ENCODE measurements at places on chromosomes 1 and 21.
A peak's percentile ranks its signal among the peaks of the same experiment; 100 is the strongest.

DNA sequence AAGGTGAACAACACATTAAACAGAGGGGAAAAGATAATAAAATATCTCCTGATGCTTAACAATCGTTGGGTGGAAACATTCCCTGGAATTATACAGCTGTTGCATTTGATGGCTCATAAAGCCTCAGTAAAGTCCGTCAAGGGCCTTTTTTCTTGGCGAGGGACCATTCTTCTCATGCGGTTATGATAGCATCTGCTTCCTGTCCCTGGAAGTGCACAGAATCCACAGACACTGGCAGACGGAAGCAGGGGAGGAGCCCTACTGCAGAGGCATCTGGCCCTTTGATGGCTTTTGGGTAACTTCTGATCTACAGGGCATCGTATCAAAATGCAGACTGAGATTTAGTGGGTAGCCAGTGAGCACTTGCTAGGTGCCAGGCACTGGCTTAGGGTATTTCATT is 286.9 kb downstream of the KIF26B start:
- no peak for DNase-seq

GRCh38 chr1:225871359-225872074 is 10.7 kb downstream of the TMEM63A start:
- no peak for DNase-seq

DNA sequence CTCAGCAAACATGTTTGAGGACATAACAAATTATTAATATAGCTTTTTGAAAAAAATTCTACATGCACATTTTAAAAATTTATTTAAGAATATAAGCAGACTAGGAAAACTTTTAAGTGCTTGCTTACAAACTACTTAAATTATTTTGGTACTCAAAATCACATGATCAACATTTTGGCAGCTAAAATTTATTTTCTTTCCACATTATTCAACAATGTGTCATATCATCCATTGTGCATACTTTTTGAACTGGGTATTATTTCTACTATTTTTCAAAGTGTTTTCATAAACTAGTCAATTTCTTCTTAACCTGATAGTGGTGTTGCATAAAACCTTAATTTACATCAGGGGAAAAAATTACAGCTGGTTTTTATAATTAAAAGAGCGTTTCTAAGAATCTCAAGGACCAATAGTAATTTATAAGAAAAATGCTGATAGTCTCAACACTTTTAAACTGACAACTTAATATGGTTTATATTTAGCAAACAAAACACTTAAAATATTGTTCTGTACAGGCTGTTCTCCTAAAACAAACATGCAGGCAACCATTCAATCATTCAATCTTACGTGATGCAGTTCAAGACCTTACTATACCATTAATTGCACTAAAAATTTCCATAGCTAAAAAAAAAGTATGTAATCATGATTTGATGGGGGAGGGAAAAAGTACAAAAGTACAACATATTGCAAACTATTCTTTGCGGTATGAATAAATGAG is 105.0 kb downstream of the GPATCH2 start:
- no peak for DNase-seq

DNA sequence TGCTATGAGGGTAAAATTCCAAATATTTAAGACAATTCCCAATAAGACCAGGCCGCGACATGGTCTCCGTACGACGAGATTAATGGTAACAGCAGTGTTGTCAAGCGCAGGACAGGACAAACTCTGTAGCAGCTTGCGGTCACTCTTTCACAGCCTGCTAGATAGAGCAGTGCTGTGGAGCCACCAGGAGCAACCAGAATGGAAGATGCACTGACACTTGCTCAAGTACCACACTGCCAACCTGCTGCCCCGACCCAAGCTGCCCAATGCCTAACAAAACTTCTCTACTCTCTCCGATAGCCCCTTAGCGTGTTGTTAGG is 636 bp downstream of the WARS2 start:
- DNase-seq = no peak

- no peak for DNase-seq
Measured at GRCh38 chr21:39005502-39005787, 177.8 kb downstream of the PSMG1 start.

GRCh38 chr1:28317014-28317413 is 11.8 kb upstream of the MED18 start:
- DNase-seq = no peak

- no peak for DNase-seq
Measured at GRCh38 chr1:175839779-175840669, 96.6 kb upstream of the TNR start.

DNA sequence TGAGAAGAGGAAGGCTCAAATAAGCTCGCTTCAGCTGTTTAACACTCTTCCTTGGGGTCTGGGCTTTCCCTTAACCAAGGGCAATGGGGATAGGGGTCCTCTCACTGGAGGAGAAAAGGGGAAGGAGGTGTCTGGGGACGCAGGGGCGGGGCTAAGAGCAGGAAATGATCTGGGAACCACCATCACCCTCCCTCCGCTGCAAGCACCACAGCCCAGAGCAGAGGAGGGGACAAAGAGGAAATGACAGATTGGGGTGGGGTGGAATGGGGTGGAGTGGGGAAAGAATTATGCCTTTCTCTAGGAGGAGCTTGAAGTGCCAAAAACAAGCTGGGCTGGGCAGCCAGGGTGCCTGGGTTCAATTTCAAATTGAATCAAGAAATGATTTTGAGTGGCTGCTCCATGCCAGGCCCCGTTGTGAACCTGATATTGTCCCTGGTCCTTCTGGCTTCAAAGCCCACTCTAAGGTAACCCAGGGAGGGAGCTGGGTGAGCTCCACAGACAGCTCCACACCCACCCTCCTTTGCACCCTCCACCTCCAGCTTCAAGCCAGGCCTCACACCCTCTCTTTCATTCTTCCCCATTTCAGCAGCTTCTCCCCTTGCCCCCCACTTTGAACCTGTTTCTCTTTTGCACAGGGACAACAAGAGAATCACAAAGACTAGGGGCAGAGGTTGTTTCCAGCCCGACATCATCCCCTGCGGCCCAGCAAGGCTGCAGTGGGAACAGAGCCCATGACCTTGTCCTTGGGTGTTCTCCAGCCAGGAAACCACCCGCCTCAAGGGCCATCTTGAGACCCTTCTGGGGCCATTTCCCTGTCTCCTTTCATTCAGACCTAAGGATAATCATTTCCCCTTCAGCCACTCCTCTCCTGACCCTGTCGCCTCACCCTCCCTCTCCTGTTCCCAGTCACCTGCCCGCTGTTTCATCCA is 1.1 kb downstream of the ARHGAP30 start:
- DNase-seq = peak; percentile 76

- DNase-seq = no peak
Measured at GRCh38 chr1:168114845-168115244, 21.9 kb downstream of the GPR161 start.

DNA sequence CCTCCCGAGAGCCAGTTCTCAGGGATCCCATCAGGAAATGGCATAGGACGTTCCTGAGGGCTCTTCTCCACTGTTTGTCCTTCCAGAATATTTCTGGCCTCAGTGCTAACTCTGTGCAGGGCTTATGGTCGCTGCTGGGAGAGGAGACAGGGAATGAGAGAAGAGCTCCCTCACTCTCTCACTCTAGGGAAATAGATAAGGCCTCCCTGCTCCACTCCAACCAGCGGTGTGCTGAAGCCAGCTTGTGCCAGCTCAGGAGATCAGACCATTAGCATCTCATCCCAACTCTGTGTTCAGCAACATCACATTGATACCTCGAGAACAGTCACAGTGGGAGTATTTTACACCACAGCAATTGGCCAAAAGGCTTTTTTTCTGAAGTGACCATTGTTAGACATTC is 49.2 kb upstream of the ZC3H12A start:
- no peak for DNase-seq

GRCh38 chr1:40185951-40186864 is 25.0 kb downstream of the RLF start:
- DNase-seq = peak; percentile 46

DNA sequence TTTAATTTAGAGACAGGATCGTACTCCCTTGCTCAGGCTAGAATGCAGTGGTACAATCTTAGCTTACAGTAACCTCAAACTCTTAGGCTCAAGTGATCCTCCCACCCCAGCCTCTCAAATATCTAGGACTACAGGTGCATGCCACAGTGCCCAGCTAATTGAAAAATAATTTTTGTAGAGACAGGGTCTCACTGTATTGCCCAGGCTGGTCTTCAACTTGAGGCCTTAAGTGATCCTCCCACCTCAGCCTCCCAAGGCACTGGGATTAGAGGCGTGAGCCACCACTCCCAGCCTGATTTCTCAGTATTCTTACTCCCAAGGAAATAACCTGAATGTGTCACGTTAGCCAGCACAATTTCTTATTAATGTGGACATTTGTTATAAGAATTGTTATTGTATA is 9.8 kb downstream of the RLF start:
- DNase-seq = no peak

DNA sequence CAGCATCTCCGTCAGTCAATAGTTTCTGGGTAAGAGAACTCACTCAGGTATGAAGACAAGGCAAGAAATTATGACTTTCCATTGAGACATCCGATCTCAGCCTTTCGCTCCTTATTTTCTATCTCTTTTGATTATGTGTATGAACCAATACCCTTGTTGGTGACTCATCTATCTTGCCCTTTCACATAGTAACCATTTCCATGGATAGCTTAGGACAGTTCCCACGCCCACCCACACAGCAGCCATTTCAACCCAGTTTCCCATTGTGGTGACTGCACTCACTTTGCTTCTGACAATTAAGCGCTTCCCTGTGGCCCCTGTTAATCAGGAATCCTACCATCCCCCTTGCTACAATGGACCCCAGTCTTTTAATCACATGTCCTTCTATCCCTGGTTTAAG is 210.6 kb upstream of the ADGRL2 start:
- DNase-seq = no peak

DNA sequence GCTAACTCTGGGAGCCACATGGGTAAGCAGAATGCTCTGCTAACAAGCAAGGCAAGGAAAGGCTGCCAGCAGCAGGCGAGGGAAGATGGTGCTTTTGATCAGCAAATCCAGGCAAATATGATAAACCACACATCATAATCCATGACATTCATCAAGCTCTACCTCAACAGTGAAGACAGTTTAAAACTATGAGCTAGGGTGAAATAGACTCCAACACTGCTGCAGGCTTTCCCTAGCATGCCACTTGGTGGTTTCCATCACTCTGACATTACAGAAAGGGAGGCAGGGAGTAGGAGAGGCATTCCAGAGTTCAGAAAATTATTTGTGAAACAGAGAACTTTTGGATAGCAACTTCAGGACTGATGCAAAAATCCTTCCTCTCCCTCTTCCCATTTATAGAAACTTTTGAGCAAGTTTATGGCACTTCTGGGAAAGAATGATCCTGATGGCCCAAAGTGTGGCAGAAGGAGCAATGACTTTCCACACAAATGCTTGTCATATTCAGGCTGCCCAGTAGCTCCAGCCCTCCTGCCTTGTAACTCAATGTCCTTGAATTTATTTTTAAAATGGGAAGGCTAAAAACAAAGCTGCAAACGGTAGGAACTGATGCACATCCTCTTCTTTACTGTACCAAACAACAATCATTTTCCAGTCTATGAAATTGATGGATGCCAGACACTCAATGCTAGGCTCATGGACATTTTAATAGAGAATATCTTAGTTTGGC is 70.8 kb downstream of the SMYD2 start:
- DNase-seq = no peak

DNA sequence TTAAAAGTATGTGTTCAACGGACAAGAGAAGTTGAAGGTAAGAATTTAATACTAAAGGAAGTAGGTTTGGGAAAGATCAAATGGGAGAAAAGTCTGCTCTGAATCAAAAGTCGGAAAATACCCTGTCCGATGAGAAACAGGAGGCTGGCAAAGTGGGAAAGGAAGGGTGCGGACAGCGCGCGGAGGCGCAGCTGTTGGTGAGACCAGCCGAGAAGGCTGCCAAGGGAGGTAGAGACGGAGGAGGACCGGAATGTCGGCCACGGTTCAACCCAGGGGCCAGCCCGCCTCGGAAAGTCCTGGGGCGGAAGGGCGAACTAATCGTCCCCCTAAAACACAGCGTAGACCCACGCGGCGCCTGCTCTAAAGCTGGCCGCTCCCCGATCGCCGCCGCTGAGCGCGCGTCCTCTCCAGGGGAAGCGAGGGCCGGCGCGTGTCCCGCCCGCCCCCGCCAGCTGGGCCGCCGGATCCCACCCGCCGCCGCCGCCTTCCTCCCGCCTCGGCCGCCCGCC is 639 bp upstream of the SPATA1 start:
- no peak for DNase-seq

- DNase-seq = no peak
Measured at GRCh38 chr1:48807554-48808260, 31.0 kb upstream of the BEND5 start.

- no peak for DNase-seq
Measured at GRCh38 chr1:194279975-194280374, 1093.6 kb upstream of the B3GALT2 start.

DNA sequence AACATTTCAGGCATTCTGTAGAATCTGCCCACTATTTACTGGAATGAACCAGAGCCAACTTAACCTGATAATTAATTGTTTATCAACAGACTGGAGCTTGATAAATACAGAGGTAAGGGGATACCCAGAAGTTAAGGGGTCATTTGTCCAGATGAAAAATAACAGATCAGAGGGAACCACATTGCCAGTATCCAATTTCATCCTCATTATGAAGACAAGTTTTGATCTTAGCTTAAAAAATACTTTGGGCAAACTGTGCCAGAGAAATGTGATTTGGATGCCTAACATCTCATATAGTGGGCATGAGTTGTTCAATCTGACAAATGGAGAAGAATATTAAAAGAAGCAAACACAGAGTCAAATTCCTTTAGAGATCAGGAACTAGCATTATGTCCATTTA is 63.7 kb downstream of the IFI44 start:
- no peak for DNase-seq

DNA sequence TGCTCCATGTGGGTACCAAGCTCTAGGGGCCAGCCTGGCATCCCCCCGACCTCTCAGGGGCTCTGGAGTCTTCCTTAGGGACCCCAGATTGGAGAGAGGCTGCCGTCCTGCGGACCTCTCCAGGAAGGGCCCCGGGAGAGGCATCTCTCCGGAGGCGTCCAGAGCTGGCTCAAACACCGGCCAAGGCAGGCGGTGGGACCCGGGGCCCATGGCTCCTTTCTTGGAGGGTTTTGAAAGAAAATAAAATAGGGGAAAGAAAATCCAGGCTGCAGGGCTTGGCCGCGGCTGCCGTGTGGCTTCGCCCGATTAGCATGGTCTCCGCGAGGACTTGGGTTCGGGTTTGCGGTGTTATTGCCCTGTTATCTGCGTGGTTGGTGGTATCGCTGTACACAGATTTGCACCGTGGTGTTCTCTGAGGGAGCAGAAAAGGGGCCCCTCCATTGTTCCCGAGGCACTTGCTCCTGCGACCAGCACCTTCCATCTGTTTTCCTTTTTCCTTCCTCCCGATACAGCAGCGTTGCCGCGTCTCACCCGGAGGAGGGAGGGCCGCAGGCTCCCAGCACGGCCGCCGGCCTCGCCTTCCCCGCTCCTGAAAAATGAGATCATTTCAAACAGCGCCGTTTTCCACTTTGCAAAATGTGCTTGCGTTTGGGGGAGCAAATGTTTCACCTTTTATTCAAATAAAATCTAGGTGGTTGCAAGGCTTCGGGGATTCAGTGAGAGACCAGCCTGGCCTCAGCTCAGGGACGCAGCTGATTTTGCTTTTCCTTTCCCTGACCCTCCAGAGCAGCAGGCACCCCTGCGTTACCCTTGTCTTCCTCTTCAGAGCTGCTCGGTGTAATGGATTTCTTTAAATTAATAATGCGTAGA is 86.3 kb downstream of the PRDM16 start:
- no peak for DNase-seq

- no peak for DNase-seq
Measured at GRCh38 chr1:26031611-26032220, 10.1 kb downstream of the EXTL1 start.

GRCh38 chr1:180811886-180812285 is 100.8 kb upstream of the KIAA1614 start:
- no peak for DNase-seq

- DNase-seq = no peak
Measured at GRCh38 chr1:202276081-202276715, 65.5 kb downstream of the UBE2T start.

GRCh38 chr1:163036671-163037070 is 32.5 kb upstream of the RGS4 start:
- no peak for DNase-seq
